Stimulated activated CD4-positive, alpha-beta T cell treated with anti-CD3 and anti-CD28 coated beads, TNF-alpha, amount 100 ng/mL, for 1 hour (primary cell): ENCODE measurements at places on chromosomes 1 and 21.

DNA sequence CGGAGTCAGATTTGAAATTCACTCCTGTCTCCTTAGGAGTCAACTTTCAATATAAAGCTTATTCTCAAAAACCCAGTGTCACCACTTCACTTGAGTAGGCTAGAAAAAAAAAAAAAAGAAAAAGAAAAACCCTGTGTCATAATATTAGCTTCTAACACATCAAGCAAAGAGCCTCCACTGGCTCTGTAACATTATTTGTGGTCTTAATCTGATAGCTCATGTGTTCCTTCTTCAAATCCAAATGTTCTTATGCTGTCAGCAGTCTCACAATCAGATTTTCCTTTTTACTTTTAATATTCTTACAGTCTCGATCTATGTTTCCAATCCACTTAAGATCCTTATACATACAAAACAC, 26.1 kb upstream of the PSMG1 start:
- no peak for DNase-seq

GRCh38 chr1:27379564-27380122, 3.5 kb downstream of the CD164L2 start:
- no peak for DNase-seq

DNA sequence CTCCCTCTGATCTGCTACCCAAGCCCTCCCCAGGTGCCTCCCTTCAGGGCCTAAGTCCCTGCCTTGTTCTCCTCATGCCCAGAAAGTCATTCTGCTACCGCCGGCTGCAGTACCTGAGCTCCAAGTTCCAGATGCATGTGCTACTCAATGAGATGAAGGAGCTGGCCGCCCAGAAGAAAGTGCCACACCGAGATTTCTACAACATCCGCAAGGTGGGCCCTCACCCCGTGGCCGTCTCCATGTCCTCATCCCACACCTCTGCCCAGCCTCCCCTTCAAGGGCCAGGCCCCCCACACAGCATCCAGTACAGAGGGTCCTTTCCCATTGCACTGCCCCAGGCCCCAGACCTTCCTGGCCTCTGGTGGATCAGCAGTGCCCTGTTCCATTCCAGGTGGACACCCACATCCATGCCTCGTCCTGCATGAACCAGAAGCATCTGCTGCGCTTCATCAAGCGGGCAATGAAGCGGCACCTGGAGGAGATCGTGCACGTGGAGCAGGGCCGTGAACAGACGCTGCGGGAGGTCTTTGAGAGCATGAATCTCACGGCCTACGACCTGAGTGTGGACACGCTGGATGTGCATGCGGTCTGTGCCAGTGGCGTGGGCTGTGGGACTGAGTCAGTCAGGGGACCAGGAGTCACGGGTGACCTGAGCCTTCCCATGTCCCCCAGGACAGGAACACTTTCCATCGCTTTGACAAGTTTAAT, 8.2 kb downstream of the AMPD2 start:
- DNase-seq, result no peak

- no peak for DNase-seq
Observed at GRCh38 chr21:39866093-39866492, 1.1 kb upstream of the PCP4 start.

DNA sequence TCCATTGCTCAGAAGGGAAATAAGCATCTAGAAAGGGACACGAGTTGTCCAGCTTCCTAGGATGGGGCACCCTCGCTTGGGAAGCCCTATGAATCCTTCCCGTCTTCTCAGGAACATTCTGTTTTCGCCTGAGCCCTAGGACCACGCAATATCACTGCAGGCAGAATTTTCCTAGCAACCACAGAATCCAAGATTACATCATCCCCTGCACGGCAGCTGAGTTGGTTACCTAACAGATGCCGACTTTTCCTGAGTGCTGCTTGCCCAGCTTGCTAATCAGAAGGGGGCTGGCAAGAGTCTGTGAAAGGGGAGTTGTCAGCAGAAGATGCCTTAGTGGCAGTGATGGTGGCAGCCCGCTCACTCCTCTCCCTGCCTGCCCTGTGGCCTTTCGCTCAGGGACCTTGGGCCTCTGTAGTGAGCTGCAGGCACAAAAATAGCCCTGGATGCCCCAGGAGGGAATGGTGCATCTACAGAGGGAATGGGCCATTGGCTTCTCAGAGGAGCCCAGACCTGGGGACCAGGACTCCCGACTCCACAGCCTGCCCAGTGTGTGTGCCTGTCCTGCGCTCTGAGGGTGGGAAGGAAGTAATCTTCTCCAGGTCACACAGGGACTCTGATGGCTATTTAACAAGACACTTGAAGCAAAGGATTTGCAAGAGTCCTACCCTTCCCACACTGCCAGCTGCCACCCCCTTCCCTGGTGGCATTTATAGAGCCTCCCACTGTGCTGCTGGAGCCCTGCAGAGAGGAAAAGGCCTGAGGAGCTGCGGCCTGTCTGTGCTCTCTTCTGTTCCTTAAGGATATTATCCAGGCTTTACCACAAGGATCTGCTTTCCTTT, 28.9 kb upstream of the CLSTN1 start:
- no peak for DNase-seq

- no peak for DNase-seq
Observed at GRCh38 chr1:33736496-33736895, 127.4 kb upstream of the HMGB4 start.

- no peak for DNase-seq
Observed at GRCh38 chr1:46067652-46068051, 64.8 kb downstream of the PIK3R3 start.

DNA sequence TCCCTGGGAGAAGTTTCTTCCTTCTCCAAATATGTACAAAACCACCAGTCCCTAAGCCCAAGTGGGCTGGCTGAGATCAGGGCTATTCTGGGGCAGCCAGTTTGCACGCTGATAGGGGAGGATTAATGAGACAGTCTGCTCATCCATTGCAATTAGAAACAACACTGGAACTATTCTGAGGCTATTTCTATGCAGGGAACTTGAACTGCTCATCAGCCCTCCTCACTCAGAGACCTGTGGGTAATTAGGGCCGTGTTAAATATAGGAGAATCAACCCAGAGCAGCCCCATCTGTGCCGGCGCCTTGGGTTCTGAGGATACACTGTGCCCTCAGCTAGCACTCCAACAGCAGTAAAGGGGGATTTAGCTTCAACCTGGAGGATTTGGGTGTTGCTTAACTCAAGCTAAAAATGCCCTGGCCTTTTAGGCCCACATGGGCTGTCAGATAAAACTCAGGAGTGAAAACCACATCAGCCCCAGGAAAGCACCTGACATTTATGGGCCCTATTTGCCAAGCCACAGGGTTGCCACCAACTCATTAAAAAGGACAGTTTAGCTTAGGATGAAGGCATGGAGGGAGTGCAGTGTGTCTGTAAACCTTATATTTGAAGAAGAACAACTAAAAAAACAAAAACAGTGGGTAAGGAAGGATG, 53.9 kb downstream of the DUSP10 start:
- no peak for DNase-seq

GRCh38 chr1:33050221-33051076, 13.8 kb upstream of the AK2 start:
- DNase-seq, result no peak

- no peak for DNase-seq
Observed at GRCh38 chr1:219067350-219067712, 106.3 kb upstream of the LYPLAL1 start.

GRCh38 chr1:230794871-230795605, 47.9 kb downstream of the CAPN9 start:
- no peak for DNase-seq

DNA sequence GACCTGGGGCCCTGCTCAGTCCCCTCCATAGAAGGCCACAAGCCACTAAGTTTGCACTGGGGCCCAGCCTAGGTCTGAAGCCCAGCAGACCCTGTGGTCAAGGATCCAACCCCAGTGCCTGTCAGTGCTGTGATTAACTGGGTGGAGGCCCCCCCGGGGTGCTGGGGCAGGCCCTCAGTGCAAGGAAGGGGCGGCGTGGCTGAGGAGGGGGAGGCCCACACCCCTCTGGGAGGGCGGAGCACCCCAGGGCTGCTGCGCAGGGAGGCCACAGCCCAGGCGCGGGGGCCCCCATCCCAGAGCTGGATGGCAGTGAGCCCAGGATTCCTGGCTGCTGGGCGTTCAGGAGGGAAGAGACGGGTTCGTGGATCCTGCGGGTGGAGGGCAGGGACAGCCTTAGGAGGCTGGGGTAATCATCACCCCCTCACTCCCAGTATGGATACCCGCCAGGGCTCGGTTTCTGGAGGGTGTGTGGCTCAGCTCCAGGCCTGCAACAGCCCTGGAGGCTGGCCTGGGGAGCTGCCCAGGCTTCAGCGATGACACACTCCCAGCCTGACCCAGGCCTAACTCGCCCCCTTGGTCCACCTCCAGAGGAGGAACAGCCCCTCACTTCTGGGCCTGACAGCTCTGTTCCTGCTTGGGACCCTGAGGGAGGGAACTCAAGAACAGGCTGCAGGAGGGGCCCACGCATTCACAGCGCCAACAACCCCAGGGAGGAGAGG, 890 bp downstream of the GJC2 start:
- no peak for DNase-seq

GRCh38 chr1:78520216-78520615, 29.4 kb downstream of the PTGFR start:
- DNase-seq, result no peak

- no peak for DNase-seq
Observed at GRCh38 chr1:170205301-170205700, 59.5 kb downstream of the NTMT2 start.

DNA sequence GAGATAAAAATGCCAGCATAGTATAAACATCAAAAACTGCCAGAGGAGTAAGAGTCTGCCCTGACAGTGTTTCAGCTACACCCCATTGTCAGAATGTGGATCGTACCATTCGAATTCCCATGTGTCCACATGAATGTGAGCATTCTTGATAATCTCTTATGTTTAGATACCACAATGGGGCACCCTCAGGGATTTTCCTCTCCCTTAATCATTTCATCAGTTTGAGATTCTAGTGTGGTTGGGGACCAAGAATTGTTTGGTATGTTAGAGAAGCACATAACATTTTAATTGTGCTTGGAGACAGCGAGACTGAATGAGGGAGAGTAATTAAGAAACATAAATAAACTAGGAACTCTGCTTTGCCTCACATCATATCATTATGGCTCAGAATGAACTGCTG, 120.2 kb downstream of the ZC3H11B start:
- no peak for DNase-seq

DNA sequence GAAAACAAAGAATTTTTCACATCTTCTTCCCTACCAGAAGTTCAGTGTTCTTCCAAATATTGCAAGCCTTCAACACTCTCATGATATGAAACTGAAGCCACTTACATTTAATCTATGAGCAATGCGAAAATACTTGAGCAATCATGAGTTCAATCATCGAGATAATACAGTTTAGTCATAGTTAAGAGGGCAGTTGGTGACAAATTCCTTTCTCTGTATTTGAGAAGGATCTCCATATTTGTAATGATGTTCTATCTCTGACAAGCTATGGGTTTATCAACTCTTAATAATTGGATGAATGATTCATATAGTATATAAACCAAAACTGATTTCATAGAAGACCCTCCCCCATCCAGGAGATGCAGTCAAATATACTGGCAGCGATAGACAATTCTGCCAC, 29.7 kb upstream of the PYHIN1 start:
- DNase-seq, result no peak

- DNase-seq, result no peak
Observed at GRCh38 chr1:205444931-205445645, 10.8 kb downstream of the BLACAT1 start.

DNA sequence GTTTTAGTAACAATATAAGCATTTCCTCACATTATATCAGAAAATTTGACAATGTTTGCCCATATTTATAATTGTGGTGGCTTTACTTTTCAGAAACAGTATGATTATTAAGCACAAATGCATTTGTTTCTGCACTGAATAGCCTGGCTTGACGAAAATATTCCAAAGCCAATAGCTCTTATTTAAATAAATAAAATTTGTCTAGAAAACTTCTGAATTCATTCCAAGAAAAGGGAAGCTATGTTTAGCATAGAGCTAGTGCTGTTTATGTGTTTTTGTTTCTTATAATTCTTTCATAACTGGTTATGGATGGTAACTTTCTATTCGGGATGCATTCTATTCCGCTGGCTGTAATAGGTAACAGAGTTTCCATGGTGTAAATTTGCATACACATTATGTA, 268.6 kb downstream of the PTBP2 start:
- DNase-seq, result no peak

DNA sequence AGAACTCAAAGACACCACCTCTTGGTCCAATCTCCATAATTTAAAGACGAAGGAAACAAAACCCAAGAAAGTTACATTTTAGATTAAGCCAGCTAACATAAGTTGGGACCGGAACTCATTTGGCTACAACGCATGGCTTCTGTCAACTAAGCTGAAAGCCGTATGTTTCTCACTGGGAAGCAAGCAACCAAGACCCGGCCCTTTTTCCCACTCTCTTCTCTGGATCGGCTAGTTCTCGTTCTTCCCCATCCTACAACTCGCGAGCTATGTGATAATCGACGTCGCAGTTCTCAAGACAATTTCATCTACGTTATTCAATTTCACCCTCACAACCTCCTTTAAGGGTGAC, 601 bp downstream of the CCT8 start:
- no peak for DNase-seq

DNA sequence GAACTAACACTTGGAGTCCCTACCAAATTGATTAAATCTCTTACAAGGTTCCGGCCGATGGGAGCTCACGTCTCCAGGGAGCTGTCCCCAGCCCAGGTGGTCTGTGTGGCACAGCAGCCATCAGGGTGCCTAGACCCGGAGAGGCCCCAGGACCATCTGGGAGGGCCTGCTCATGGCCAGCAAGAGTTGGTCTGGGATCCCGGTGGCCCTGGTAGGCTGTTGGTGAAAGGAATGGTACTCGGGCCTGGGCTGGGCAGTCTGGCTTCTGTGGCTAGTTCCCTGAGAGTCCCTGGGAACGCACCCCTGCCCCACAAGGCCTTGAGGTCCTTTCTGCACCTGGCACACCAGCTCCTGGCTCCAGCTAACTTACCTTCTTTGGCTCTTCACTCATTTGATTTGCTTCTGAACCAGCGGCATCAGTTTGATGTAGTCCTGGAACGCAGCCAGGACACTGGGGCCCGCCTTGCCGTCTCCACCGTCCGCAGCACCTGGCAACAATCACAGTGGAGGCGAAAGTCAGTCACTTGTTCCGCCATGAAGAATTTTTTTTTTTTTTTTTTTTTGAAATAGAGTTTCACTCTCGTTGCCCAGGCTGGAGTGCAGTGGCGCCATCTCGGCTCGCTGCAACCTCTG, 62.5 kb downstream of the SCCPDH start:
- no peak for DNase-seq

DNA sequence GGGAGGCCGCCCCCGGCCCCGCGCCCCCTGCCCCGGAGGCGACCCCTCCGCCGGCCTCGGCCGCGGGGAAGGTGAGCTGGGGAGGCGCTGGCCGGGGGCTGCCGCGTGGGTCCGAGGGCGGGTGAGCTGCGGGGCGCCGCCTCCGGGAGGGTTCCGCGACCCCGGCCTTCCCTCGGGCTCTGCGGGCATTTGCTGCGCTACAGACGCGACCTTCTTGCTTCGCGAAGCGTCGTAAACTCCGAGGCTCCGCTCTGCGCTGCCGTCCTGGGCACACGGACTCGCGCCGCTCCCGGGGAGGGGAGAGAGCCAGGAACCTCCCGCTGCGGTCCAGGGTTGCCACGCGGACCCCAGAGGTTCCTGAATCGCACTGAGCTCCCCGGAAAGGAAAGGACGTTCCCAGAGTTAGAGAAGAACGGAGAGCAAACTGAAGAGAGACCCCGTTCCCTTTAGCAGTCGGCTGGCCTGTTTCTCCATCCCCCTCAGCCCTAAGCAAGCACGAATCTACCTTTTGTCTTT, 345 bp downstream of the SLX9 start:
- no peak for DNase-seq
